Endothelial cell of umbilical vein (primary cell): ENCODE measurements at places on chromosomes 4 and X. TPM values are rescaled to one million over a fixed set of nuclear protein-coding genes. Genes with fewer than 3 reads are reported as not detected.

- DNase-seq, result no peak
Measured at GRCh38 chrX:50963842-50964241, 53.3 kb downstream of the BMP15 start.

DNA sequence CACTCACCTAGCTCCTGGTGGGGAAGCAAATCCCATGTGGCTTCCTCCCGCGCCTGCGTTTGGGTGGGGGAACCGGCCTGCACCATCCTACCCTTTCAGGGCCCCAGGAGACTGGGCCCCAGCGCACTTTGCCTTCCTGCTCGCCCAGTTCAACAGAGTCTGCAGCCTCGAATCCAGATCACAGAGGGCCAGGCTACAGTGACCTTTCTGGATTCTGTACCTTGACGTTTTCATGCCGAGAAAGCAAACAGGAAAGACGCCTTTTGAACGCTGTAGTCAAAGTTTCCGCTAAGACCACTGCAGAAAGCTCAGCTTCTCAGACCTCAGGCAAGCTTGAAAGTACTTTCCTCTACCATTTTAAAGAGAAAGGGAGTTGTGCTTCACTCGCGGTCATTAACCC, 7.4 kb upstream of the BEND2 start:
- DNase-seq, result no peak

DNA sequence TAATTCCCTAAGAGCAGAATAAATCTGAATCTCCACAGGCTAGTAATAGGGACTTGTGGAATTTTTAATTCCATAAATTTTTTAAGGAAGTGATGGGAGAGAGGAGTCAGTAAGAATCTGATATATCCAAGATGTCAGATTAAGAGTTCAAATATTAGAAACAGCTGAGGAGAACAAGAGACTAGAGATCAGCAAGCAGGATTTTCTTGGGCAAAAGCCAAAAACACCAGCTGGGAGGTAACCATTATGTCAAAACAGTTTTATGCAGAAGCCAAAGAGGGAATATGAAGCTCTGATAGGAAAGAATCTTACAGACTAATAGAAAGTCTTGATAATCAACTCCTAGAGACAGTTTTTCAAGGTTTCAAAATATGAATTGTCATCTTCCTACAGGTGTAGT, 72.2 kb upstream of the RBPJ start:
- no peak for DNase-seq

DNA sequence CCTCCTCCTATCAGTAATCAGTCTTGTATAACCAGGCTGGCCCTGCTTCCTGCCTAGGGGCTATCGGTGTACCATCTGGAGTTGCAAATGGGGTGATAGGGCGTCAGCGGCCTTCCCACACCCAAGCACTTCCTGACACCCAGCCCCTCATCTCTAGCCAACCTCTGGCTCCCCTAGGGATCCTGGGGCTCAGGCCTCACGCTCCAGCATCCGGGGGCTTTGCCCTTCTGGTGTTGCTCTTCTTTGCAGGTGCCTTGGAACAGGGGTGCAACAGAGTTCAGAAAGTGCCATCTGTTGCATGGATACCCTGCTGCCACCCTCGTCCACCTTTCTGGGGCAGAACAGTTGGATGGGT, 4.1 kb downstream of the IL9R start:
- no peak for DNase-seq

DNA sequence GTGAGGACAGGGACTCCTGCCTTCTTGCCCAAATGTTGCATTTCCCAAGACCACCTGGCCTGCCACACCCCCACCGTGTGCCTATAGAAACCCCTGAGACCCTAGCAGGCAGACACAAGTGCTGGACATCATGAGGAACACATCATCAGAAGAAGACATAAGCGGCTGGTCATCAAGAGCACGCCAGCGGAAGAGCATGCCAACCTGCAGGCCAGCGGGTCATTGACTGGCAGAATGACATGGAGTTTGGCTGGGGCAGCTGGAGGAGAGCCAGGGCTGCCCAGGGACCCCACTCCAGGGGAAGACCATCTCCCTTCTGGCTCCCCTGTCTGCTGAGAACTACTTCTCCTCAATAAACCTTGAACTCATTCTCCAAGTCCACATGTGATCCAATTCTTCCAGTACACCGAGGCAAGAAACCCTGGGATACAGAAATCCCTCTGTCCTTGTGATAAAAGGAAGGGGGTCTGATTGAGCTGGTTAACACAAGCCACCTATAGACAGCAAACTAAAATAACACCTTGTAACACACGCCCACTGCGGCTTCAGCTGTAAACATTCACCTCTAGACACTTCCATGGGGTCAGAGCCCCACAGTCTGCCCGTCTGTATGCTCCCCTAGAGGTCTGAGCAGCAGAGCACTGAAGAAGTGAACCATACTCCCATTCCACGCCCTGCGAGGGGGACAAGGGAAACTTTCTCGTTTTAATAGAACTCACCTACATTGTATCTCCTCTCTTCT, 164.8 kb upstream of the EMCN start:
- no peak for DNase-seq

Gene GUCY1A1
- total RNA-seq, result 4.4 and 7.5 TPM in 2 replicates

Gene NCBP2L
- not detected in 2 replicates for total RNA-seq
